ENCODE measurements at places on chromosomes 11 and 22. TPM values are rescaled to one million over a fixed set of nuclear protein-coding genes. Genes with fewer than 3 reads are reported as not detected.
A peak's percentile ranks its signal among the peaks of the same experiment; 100 is the strongest.

DNA sequence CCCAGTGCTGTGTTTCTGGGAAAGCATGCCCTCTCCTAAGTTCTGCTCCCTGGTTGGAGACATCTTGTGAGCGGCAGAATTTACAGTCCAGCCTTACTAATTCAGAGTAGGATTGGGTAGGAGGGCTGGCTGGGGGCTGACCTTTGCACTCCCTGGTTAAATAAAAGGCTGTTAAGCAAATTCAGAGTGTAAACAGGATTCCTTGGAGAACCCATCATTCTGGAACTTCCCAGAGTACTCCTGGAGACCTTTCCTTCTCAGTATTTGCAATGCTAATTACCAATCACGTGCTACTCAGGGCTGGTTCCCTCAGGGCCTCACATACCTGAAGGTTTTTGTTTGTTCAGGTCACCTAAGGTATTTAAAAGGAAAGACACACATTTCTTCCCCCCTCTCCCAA is 340.2 kb downstream of the TBC1D22A start:
- no peak for DNase-seq

- DNase-seq: no peak
Observed at GRCh38 chr11:17457396-17458173, 19.1 kb downstream of the ABCC8 start.

DNA sequence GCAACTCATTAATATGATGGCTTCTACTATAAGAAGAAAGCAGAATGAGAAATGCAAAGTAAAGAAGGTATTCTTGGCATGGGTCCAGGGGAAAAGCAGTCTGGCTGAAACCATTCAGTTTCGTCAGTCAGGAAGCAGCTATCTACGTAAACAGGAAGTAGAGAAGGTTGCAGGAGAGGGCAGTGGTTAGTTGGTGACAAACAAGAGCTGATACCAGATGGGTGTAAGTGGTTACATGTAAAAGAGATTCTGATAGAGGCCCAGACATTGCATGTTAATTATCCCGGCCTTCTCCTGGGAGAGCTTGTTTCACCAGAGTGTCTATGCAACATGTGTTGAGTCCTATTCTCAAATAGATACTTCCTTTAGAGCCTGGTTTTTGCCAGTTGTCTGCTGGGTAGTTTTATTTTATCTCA is 58.4 kb upstream of the PSMA1 start:
- peak; percentile 37 for DNase-seq

GRCh38 chr11:79375818-79376550 is 64.8 kb downstream of the TENM4 start:
- DNase-seq: no peak

LGR4 gene
- 0.08 TPM for total RNA-seq

Data from activated naive CD8-positive, alpha-beta T cell treated with anti-CD3 and anti-CD28 coated beads for 36 hours (primary cell).